ENCODE measurements at places on chromosomes 5 and 9.

DNA sequence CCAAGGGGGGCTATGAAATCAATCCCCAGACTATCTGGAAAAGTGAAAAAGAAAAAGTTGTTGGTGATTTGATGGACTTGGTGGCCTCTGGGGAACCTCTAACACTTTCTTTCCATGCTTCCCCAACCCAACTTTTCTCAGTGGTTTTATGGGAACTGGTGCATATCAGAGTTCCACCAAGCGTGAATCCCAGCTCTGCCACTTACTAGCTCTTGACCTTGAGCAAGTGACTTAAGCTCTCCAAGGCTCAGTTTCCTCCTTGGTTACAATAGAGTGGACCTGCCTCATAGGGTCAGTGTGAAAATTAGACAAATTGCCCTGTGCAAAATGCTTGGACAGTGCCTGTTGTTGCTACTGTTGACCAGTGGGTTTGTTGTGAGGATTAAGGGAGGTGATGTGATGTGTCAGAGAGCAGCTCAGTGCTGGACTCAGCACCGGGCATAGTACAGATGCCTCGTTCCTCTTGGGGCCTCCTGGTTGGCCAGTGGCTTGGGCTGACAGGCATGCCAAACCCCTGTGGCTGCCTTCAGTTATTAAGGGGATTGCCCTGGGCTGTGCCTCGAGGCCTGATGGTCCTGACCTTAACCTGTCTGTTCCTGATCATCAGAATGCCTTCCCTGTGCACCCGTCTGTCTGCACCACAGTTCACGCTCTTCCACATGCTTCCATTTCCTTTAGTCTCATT, 49.3 kb downstream of the COL15A1 start:
- DNase-seq, result no peak

DNA sequence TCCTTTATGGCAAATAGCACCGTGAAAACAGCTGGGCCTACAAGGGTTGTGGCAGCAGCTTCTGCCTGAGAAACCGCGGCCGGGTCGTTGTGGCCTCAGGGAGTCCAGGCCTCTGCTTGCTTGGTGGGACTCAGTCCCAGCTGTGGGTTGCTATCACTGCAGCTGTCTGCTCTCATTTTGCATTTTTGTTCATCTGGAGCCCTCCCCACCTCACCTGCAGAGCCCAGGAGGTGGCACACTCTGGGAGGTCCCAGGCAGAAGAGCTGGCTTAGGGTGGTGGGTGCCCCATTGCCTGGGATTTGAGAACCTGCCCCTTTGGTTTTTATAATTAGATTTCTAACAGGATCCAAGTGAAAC, 138.4 kb downstream of the GADD45G start:
- no peak for DNase-seq

- no peak for DNase-seq
Measured at GRCh38 chr5:1193591-1193985, 7.8 kb upstream of the SLC6A19 start.

DNA sequence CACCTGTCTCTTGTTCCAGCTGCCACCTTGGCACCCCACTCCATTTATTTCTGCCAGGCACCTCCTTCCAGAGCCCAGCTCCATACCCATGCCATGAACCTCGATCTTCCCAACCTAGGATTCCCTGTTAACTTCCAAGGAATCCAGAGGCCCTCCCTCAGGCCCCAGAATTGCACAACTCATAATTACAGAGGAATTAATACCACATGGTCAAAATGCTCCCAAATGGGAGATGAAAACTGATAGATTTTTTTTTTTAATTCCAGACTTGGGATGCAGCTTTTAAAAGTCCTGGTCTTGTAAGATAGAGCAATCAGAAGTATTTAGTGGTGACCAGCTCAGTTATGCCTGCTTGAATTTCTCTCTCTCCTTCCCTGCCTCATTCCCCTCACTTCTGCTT, 96.2 kb upstream of the CCDC112 start:
- DNase-seq, result no peak

GRCh38 chr9:74361508-74361907, 135.6 kb upstream of the RORB start:
- no peak for DNase-seq

- no peak for DNase-seq
Measured at GRCh38 chr5:81006947-81007636, 46.9 kb downstream of the RASGRF2 start.

GRCh38 chr9:94668928-94669729, 29.8 kb upstream of the FBP1 start:
- peak; percentile 38 for DNase-seq

DNA sequence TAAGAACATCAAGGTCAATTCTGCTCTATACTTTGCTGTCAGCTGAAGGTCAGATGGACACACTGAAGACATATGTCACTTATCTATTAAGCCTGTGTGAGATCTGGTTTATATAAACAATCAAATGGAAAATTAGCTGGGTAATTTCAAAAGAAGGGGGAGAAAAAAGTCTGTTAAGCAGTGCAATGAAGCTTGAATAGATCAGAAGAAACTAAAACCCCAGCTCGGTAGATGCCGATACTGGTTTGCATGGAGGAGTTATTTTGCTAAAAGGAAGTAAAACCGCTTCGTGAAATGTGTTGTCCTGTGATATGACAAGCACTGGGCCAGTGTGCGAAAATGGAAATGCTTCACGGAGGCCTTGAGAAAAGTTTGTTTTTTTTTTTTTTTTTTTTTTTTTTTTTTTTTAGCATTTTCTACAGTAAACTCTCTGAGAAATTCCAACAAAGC, 148.8 kb downstream of the MEF2C start:
- no peak for DNase-seq

- no peak for DNase-seq
Measured at GRCh38 chr5:38722918-38723317, 122.9 kb upstream of the OSMR start.

DNA sequence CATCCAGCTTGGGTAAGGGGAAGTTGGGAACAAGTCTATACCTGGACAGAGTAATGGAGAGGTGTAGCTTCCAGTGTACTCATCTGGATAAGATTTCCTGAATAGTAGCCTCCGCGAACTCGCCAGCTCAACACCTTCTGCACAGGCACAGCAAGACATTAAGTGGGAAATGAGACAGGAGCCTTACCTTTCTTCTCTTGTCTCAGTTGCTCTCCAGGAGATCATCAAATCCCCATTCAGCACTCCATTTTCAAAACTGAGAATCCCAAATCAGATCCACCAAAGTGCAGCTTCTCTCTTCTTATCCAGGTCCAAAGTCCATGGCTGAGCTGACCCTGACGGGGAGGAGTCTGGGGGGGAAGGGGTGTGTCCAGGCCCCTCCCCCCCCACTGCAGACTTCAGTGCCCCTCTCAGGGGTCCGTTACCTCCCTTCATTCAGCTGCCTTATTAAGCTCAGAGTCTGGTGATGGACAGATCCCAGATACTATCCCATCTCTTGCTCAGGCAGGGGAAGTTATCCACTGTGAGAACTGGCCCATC, 5.9 kb upstream of the MGAT1 start:
- no peak for DNase-seq

GRCh38 chr9:94017939-94018531, 62.9 kb upstream of the BARX1 start:
- no peak for DNase-seq

GRCh38 chr9:84955971-84956370, 286.4 kb downstream of the NTRK2 start:
- DNase-seq, result no peak

- DNase-seq, result peak; percentile 13
Measured at GRCh38 chr9:15824310-15824709, 271.5 kb downstream of the CCDC171 start.

DNA sequence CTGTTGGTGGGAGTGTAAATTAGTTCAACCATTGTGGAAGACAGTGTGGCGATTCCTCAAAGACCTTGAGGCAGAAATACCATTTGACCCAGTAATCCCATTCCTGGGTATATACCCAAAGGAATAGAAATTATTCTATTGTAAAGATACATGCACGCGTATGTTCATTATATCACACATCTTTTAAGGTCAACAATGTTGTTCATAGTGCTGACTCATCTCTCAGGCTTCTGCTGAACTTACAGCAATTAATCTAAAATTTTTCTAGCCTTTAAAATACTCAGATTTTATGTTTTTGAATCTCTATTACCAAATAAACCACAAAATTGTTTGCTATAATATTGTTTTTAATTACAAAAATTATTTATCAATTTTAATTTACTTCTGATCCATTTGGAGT, 38.8 kb upstream of the ZNF618 start:
- DNase-seq, result no peak

DNA sequence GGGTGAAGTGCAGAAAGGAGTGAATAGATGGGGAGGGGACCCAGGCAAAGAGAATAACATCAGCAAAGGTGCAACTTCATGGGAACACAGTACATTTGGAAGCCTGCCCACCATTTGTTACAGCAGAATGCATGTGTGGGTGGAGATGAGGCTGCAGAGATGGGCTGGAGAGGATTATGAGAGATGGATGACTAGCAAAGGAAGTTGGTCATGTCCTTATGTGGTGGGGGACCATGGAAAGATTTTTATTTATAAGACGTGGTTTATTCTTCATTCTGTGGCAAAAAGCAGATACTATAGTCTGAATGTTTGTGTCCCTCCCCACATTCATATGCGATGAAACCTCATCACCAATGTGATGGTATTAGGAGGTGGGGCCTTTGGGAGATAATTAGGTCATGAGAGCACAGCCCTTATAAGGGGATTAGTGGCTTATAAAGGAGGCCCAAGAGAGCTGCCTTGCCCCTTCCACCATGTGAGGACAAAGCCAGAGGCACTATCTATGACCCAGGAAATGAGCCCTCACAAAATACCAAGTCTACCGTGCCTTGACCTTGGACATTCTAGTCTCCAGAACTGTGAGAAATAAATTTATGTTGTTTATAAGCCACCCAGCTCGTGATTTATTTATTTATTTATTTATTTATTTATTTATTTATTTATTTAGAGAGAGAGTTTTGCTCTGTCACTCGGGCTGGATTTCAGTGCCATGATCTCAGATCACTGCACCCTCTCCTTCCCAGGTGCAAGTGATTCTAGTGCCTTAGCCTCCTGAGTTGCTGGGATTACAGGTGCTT, 483.7 kb downstream of the RAB3C start:
- DNase-seq, result no peak

- DNase-seq, result no peak
Measured at GRCh38 chr5:10233505-10233904, 16.2 kb downstream of the ATPSCKMT start.

- DNase-seq, result no peak
Measured at GRCh38 chr9:137663584-137663983, 44.8 kb downstream of the EHMT1 start.

DNA sequence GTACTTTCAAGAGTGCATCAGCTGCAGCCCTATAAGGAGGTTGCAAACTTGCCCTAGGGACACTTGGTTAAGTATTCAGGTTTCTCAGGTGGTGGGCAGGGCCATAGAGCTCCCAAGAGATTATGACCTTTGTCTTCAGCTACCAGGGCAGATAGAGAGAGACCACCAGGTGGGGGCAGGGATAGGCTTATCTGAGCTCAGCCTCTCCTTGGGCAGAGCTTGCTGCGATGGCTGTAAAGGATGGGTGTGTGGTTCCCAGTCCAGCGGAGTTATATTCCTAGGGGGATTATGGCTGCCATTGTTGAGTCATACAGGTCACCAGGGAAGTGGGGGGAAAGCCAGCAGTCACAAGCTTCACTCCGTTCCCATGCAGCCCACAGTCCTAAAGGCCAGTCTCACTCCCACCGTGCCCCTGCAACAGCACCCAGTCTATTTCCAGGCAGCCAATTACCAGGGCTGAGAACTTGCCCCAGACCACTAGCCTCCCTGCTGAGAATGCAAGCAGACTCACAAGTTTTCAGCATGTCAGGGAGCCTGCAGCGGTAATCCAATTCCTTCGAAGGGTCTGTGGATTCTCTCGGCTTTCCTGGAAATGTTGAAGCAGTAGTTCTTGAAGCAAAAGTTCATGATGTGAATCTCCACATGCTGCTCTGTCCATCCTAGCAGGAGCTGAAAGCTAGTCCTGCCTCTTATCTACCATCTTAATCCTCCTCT, 151.5 kb downstream of the SLC12A2 start:
- DNase-seq, result no peak

DNA sequence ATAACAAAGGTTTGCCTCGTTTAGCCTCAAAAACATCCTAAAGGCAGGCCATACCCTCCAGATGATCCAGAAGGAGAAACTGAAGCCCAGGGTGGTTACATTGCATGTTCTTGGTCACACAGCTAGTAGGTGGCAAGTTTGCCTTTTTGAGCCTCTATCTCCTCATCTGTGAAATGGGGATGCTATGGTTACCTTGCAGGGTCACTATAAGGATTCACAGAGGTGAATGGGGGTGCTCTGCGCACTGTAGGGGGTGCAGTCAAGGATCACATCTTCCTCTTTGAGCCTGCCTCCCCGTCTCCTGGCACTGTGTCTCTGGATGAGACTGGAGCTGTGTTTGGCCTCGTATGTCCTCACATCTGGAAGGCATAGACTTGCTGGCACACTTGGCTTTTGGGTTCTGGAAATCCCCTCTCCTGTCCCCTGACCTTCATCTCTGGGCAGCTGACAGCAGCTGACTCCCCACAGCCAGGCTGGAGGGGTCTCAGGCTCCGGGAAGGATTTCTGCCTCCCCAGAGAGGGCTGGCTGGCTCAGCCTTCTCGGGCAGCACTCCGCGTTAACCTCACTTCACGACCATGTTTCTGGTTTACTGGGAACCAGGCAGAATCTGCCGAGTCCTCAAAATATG, 167.7 kb downstream of the RGS3 start:
- DNase-seq, result no peak

DNA sequence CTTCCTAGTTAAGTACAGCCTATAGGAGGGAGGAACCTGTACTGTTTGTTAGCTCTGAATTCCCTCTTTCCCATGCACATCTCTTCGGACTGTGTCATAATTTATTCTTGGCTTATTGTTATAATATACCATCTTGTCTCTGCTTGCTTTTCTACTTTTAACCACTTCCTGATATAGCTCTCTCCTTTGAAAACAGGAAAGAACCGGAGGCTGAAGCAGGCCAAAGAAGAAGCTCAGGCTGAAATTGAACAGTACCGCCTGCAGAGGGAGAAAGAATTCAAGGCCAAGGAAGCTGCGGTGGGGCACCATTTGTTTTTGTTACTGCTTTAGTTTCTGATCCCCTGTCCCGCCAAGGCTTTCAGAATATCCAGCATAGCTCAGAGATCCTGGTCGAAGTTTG, 4.8 kb downstream of the ATP6V1G1 start:
- no peak for DNase-seq

GRCh38 chr9:89911721-89912604, 307.2 kb downstream of the GADD45G start:
- no peak for DNase-seq

GRCh38 chr5:43230707-43231106, 38.7 kb downstream of the NIM1K start:
- no peak for DNase-seq

DNA sequence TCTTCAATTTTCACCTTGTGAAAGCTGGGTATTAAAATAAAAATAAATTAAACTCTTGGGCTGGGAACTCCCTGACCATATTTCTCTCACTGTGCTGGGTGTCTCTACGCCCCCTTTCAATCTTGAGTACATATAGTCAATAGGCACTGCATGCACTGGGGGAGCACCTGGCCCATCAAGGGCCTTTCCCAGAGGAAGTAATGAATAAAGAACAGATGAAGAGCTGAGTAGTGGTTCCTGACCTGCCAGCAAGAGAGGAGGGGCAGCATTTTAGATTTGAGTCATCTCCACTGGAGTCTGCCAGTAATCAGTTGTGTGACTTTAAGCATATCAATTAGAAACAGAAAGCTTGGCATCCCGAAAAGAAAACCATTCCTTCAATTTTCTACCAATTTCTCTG, 6.2 kb downstream of the MAPKAP1 start:
- DNase-seq, result no peak
